ENCODE measurements at places on chromosomes 7 and 10. TPM values are rescaled to one million over a fixed set of nuclear protein-coding genes. Genes with fewer than 3 reads are reported as not detected.

- DNase-seq, result no peak
These were observed 14.1 kb downstream of the CXCL12 start for GRCh38 chr10:44370731-44371248.

- DNase-seq, result no peak
These were observed 17.4 kb downstream of the MTPN start for GRCh38 chr7:135959646-135960363.

DNA sequence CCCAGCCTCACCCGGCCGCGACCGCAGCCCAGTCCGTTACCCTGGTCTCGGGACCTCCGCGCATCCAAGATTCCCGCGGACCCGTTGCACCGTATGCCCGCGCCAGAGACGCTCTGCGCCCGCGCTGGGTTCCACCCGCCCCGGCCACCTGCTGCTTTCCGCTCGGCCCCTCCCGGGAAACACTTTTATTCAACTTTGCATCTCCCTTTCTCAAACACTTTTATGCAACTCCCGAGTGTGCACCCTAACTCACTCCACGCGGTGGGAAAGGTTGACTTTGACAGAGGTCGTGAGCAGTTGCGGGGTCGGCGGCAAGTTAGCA is at the start of gene ODAD2:
ODAD2 (minus strand) TSS at position 126 of the 322 bp plus-strand sequence. CDS start 3,937 bp downstream, outside the sequence.
- no peak for DNase-seq

DNA sequence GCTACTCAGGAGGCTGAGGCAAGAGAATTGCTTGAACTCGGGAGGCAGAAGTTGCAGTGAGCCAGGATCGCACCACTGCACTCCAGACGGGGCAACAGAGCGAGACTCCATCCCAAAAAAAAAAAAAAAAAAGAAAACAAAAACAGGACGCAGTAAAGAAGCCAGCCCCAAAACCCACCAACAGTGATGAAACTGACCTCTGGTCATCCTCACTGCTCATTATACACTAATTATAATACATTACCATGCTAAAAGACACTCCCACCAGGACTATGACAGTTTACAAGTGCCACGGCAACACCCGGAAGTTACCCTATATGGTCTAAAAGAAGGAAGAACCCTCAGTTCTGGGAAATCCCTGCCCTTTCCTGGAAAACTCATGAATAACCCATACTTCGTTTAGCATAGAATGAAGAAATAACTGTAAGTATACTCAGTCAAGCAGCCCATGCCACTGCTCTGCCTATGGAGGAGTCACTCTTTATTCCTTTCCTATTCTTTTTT is 40.0 kb upstream of the EIF4H start:
- DNase-seq, result no peak

Gene FAM24B
- total RNA-seq, result not detected

Gene SPDYE18
- total RNA-seq, result 0.36 TPM

Gene OR2A1
- total RNA-seq, result not detected

DNA sequence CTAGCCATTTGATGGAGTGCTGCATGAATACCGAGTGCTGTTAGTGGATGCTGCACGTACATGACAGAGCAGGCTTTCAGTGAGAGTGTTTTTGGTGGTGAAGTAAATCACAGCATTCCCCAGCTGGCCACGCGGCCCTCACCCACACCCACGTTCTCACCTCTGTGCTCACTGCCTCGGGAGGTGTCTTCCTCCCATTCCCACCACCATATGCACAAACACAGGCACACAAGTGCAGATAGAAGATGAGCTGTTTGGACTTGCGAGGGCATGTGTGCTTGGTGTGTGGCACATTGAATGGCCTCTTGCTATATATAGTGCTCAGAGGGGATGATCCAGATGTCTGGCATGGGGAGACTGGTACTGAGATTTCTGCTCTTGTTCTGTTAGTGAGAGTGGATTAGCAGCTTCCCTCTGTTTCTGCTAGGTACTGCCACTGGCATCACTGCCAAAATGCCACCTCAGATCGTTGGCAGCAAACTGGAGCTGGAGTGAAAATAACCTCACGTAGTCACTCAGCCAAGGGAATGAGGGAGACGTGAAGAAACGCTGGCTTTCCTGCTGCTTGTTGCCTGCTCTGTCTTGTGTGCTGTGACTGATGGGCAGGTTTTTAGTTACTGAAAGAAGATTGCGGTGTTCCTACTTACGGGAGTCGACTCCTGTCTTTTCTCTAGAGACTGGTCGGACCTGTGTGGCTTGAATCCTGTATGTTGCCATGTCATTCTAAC is 19.1 kb downstream of the DNAJB6 start:
- no peak for DNase-seq

DNA sequence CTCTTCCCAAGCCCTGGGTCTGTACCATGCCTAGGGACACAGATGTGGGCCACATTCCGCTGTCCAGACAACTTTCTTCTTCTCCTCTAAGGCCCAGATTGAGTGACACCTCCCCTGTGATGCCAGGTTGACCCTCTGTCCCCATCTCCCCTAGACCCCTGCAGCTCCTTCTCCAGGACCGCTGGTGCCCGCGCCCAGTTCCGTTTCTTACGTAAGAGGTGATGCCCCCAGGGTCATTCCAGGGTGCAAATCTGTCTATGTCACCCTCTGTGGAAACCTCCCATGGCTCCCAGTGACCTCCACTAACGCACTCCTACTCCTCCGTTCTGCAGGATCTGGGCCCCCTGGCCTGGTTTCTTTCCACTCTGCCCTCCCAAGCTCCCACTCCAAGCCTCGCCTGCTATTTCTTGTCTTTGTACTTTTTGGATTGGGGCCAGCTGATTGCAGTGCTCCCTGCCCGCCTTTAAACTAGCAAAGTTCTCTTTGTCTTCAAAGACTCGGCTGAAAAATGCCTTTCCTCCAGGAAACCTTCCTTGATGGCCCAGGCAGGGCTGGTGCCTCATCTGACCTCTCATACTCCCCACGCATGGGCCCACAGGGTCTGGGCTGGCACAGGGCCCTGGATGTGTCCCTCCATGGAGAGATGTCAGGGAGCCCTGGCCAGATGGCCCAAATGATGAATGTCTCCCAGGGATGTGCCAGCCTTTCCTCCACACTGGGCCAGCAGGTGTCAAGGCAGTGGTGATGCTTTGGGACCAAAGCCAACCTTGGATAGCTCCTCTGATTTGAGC is 21.3 kb upstream of the ELN start:
- DNase-seq, result no peak

Gene MMRN2
- total RNA-seq, result 5.5 TPM

- DNase-seq, result peak; percentile 58
These were observed 339.9 kb downstream of the DNAJB6 start for GRCh38 chr7:157676456-157677255.

DNA sequence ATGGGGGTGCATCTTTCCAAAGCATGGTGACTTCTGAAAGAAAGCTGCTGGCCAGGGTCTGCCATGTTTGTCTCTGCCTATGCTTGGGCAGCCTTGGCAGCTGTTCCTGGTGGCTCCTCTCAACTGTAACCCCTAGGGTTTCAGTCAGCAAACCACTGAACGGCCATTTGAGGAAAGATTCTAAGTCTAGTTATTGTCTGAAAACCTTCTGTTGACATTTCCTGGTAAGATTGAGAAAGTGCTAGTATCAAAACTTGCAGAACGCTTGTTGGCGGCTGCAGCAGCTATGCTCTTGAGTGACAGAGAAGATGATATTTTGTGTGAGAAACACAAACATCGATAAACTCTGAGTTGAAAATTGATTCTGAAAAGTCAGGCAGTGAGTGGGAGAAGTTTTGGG is 523.1 kb downstream of the LRMDA start:
- DNase-seq, result no peak

- no peak for DNase-seq
These were observed 9.1 kb upstream of the EIF4H start for GRCh38 chr7:74164985-74165456.

Gene LRRN3
- total RNA-seq, result 4.9 TPM

Gene CALML5
- total RNA-seq, result not detected

Gene PRRT4
- 7.7 TPM for total RNA-seq

DNA sequence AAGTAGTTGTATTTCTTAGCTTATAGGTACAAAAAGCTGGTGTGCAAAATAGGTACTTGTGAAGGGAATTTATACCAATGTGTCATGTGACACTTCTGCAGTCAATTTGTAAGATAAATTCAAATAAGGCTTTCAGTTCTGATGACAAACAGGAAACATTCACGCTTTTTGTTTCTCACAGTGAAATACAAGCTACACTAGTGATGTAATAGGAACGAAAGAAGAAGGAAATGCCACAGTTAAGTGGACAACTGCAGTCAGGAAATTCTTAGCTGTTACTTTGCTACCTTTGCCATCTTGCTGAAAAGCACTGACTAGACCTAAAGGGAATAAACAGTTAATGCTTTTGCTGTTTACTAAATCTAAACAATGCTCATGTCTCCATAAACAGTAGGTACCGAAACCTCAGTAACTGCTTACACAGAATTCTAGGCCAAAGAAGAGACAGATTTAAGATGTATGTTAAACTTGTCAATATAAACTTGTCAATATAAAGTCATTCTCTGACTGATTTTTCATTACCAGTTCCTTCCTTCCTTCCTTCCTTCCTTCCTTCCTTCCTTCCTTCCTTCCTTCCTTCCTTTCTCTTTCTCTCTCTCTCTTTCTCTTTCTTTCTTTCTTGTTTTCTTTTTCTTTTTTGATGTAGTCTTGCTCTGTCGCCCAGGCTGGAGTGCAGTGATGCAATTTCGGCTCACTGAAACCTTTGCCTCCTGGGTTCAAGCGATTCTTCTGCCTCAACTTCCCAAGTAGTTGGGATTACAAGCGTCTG is 10.1 kb downstream of the OTUD1 start:
- no peak for DNase-seq

DNA sequence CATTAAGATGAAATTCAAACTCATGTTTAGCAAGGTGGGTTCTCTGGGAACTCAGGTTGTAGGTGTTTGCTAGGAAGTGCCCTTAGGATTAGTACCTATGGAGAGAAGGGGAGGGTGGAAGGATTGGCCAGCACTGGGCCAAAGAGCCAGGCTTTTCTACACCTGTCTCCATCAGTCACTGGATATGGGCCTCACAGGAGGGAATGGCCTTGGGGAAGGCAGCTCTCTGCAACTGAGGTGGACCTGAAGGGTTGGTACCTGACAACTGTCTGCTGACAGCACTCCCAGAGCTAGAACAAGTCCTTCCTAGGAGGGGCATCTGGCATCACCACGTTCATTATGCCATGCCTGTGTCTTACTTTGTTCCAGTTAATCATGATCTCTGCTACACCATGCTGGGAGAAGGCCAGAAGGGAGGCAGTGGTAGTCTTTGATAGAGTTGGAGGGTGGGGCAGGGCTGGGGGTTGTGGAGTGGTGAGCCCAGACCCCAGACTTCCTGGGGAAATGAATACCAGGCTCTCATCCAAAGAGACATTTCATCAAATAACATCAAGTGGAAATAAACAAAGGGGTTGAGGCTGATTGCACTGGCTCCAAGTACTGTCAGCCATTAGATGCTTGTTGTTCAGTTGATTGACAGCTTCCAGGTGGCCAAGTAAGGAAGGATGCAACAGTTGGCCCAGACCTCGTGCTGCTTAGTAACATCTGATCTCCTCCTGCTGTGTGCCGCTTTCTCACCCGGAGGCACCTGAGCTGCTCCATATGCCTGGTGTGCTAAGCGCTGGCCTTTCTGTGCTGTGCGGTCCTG is 70.6 kb upstream of the PIK3CG start:
- DNase-seq, result no peak

DNA sequence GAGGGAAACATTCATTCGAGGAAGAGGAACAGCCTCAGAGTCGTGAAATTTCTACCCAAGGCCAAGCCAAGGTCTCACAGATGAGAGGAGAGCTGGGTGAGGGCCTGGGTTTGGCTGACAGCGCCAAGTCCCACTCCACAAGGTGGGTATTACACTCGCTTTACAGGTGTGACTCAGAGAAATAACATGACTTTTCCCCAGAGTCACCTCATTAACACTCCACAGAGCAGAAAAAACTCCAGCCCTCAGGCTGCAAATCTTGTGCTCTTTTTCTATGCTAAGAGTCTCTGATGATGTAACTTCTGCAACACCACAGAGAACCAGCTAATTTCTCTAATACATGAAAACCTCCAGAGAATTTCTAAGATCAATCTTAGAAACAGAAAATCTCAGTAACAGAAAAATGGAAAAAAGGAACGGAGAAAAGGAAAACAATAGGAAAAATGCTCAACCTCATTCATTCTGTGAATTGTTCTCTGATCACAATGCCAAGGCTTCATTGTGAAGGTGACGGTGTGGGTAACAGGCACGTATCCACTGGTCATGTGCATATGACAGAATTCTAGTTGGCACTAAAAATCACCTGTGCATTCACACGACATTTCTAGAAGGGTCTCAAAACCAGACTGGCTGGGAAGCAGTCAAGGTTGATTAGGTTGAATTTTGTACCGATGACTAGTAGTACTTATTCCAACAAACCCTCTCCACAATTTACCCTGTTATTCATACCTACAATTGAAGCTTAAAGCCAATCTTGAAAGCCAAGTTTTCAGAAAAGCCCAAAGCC is 20.3 kb downstream of the YWHAG start:
- no peak for DNase-seq

- DNase-seq, result no peak
These were observed 14.0 kb upstream of the AKR1E2 start for GRCh38 chr10:4812046-4812445.

Gene PRKG1
- 12.3 TPM for total RNA-seq

Gene ZNF804B
- total RNA-seq, result 0.07 TPM

DNA sequence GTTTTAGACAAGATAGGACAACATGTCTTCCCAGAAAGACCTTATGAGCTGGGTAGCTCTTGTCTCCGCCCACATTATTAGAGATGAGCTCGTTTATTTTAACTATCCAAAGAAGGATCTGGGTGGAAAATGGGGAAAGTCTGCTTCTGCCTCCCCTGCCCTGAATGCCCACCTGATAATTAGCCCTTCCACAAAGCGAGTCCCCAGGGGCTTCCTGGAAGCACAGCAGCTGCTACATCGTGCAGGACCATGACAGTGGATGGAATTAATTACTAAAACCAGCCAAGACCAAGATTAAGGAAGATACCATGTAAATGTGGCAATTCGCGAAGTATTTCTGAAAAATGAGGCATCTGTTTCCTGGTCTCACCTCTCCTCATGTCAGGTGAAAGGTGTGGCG is 374.4 kb downstream of the PAXIP1 start:
- DNase-seq, result no peak

DNA sequence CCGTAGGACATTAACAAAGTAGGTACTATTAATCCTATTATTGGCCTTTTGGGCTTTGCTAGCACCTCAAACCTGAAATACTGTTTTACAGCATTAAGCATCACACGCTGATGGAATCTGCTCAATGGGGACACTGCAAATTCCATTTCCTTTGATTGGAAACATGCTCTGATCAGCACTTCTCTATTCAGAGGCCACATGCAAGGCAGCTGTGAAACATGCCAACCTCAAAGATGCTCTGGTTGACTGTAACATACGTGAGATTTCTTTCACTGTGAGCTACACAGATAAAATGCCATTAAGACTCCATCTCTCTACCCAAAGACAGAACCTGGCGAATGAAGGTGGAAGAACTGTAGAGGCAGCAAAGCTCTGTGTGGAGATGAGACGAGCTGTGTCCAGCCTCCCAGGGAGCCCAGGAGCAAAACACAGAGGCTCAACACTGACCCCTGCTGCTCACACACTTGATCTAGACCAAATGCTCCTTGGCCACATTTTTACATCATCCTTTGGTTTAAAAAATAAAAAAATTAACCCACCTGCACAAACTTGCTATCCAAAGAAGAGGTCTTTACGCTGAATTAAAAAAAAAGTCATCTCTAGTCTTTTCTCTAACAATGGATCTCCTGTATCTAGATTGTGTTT is 8.0 kb downstream of the RSU1 start:
- DNase-seq, result no peak

- no peak for DNase-seq
These were observed 41.6 kb upstream of the FHIP2A start for GRCh38 chr10:114779803-114780576.
